ENCODE measurements at places on chromosomes 4 and X.

- no peak for DNase-seq
These were observed 47.1 kb upstream of the CLCN4 start for GRCh38 chrX:10109695-10110094.

DNA sequence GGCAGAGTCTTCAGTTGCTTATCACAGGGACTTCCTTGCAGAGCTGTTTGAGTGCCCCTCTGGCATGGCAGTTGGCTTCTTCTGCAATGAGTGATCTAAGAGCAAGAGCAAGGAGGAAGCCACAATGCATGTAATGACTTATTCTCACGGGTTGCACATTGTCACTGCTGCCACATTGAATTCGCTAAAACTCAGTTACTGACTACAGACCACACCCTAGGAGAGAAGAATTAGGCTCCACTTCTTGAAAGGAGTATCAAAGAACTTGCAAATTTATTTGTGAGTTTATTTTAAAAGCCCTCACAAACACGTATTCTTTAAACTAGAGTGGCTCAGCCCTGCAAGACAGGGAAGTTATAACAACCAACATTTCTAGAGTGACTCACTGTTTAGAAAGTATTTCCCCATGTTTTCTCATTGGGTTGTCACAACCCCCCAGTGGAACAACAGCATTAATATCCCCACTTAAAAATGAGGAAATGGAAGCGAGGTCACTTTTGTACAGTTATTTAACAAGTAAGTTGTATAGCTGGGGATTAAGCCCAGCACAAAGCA, 32.4 kb upstream of the RBPJ start:
- no peak for DNase-seq

- no peak for DNase-seq
These were observed 53.5 kb upstream of the PUDP start for GRCh38 chrX:7201496-7201895.

GRCh38 chr4:98536631-98537030, 121.8 kb downstream of the TSPAN5 start:
- DNase-seq = no peak

Measured in stimulated activated CD4-positive, alpha-beta T cell treated with anti-CD3 and anti-CD28 coated beads, Interleukin-4, amount 100 ng/mL, for 1 hour (primary cell).